T-helper 17 cell (primary cell): ENCODE measurements at places on chromosomes 6 and 20. TPM values are rescaled to one million over a fixed set of nuclear protein-coding genes. Genes with fewer than 3 reads are reported as not detected.

- DNase-seq, result no peak
Observed at GRCh38 chr20:24423390-24424313, 45.8 kb upstream of the SYNDIG1 start.

PAK5 gene
- not detected for total RNA-seq

LY6G6D gene
- not detected for total RNA-seq

- DNase-seq, result peak; percentile 11
Observed at GRCh38 chr6:27865850-27866356, 46.3 kb downstream of the OR2B2 start.

DNA sequence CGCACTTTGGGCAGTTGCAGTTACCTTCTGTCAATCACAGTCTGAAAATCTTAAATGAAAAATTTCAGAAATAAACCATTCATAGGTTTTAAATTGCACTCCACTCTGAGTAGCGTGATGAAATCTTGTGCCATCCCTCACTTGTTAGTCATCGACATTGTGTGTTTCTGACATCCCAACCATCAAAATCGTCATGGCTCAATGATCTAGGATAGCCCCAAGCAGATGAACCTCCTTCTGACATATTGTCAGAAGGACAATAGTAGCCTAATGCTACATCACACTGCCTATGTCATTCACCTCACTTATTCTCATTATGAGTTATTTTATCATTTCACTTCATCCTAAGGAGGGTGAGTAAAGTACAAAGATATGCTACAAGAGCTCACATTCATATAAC is 284.8 kb downstream of the PTPRK start:
- no peak for DNase-seq

CCN6 gene
- not detected for total RNA-seq

GRCh38 chr6:82861121-82861520 is 204.5 kb downstream of the UBE3D start:
- DNase-seq, result no peak

GRCh38 chr20:20003031-20003954 is 13.9 kb upstream of the NAA20 start:
- no peak for DNase-seq

DNA sequence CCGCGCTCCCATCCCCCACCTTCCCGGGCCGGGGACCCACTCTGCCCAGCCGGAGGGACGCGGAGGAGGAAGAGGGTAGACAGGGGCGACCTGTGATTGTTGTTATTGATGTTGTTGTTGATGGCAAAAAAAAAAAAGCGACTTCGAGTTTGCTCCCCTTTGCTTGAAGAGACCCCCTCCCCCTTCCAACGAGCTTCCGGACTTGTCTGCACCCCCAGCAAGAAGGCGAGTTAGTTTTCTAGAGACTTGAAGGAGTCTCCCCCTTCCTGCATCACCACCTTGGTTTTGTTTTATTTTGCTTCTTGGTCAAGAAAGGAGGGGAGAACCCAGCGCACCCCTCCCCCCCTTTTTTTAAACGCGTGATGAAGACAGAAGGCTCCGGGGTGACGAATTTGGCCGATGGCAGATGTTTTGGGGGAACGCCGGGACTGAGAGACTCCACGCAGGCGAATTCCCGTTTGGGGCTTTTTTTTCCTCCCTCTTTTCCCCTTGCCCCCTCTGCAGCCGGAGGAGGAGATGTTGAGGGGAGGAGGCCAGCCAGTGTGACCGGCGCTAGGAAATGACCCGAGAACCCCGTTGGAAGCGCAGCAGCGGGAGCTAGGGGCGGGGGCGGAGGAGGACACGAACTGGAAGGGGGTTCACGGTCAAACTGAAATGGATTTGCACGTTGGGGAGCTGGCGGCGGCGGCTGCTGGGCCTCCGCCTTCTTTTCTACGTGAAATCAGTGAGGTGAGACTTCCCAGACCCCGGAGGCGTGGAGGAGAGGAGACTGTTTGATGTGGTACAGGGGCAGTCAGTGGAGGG is 2.8 kb downstream of the SOX4 start:
- DNase-seq, result peak; percentile 13

DNA sequence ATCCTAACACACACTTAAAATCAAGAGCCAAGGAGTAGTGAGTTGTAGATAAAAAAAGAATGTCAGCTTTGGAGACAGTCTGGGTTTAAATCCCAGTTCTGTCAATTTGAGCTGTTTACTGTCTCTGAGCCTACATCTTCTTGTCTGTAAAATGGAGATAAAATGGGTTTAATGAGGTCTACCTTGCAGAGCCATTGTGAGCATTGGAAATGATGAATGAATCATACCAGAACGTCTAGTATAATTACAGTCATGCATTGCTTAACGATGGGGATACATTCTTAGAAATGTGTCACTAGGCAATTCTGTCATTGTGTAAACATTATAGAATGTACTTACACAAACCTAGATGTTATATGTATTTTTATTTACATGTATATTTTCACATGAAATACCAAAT is 17.6 kb upstream of the SGK2 start:
- DNase-seq, result no peak

GNAS-AS1 gene
- 0.72 TPM for total RNA-seq

FAM229B gene
- 3.9 TPM for total RNA-seq

- no peak for DNase-seq
Observed at GRCh38 chr6:38476141-38476540, 163.6 kb downstream of the BTBD9 start.

DNA sequence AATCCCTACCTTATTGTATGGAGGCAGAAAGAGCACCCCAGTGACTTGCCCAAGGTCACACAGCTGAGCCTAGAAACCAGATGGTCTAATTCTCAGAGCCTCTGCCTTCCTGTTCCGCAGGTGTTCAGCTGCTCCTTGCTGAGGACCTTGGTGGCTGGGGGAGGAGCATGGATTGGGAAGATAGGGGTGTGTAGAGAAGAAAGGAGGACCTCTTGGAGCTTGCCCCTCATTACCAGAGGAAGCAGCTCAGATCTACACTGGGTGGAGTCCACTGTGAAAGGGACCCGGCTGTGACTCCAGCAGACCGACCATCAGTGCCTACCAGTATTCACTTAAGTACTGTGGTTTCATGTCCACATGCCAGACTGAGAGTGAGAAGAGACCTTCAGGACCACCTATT is 15.2 kb downstream of the FOXP4 start:
- DNase-seq, result no peak

DNA sequence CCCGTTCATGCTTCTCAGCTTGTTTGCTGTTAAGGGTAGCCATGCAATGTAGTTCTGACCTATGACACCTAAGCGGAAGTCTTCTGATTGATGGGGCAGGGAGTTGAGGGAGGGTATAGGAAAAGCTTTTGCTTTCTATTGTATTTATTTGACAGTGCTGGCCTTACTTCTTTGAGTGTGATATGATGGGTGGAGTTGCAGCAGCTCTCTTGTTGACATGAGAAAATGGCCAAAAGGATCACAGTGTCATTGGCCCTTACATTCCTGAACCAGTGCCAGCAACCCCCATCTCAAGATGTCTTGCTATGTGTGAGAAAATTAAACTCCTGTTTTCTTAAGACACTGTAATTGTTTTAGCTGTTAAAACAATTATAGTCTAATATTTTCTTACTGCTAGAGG is 117.5 kb downstream of the SAMD5 start:
- DNase-seq, result no peak

GRCh38 chr6:25301362-25301761 is 22.2 kb downstream of the CARMIL1 start:
- no peak for DNase-seq

GRCh38 chr6:71855406-71855805 is 30.9 kb upstream of the RIMS1 start:
- DNase-seq, result no peak

KIF25 gene
- not detected for total RNA-seq

GRCh38 chr6:16183187-16183664 is 54.3 kb downstream of the MYLIP start:
- DNase-seq, result no peak
